ENCODE measurements at places on chromosomes 1 and 21.

DNA sequence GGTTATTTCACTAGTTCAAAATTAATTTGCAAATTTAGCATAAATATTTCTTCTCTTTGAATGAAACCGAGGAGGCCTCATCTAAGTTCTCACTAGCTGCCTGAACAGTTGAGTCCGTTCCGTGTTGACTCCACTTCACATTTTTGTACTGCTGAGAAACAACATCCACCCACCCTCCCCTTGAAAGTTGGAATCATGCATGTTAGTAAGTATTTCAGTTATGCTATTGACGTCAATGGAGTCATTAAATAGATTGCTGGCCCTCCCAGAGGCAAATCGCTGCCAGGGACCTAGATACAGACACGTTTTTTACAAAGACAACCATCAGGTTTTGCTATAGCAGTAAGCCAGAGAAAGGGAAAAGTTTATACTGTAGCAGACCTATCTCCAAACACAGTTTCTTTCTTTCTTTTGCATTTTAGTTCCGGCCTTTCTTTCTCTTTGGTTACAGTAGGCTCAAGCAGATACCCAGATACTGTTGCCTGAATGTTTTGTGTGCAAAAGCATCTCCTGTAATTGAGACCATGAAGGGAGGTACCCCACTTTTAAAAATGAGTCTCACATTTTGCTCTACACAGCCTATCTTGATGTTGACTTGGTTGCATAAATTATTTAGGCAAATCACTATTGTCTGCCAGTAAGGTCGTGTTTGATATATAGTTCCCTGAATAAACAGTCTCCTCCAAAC is 262.6 kb upstream of the SGIP1 start:
- DNase-seq: no peak

GRCh38 chr1:15394258-15394690 is 15.4 kb upstream of the EFHD2 start:
- no peak for DNase-seq

DNA sequence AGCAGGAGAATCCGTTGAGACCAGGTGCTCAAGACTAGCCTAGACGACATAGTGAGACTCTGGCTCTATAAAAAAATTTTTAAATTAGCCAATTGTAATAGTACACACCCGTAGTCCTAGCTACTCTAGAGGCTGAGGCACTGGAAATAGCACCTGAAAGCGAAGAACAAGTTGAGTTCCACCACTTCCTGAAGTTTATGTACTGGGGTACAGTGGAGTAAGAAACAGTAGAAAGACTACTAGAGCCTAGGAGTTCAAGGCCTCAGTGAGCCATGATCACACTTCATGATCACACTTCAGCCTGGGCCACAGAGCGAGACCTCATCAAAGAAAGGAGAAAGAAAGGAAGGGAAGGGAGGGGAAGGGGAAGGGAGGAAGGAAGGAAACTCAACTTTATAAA is 19.8 kb downstream of the RSBN1 start:
- no peak for DNase-seq

GRCh38 chr1:154342132-154342531 is 16.8 kb downstream of the ATP8B2 start:
- DNase-seq: no peak

DNA sequence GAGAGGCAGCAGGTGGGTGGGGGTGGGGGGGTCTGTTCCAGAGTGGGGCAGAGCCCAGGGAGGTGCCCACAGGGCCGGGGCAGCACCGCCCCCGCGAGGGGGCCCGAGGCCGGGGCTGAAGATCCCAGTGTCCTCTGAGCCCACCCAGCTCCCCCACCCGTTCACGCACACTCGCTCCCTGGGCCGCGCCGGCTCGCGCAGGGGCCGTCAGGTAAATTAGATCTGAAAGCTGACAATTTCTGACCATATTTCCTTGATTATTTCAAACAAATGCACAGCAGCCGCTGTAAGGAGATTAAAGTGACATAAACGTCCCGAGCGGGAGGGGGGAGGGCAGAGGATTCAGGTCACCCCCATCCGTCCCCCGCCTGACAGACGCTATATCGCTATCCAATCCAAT is 118.0 kb downstream of the CASZ1 start:
- no peak for DNase-seq

DNA sequence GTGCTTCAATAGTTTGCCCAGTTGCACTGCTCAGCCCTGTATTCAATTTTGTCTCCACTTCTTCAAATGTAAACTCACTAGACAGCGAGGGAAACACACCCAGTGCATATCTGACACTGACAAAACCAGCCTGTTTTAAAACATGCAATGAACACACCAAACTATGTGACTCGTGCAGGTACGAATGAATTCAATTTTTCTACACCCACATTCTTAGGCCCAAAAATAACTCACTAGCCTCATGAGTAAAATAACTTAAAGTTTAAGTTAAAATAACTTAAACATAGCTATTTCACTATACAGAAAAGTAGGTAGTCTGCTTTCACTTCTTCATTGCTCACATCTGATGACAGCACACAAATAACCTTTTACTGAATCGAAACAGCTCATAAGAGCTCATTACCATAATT is 21.1 kb downstream of the TTC13 start:
- no peak for DNase-seq

DNA sequence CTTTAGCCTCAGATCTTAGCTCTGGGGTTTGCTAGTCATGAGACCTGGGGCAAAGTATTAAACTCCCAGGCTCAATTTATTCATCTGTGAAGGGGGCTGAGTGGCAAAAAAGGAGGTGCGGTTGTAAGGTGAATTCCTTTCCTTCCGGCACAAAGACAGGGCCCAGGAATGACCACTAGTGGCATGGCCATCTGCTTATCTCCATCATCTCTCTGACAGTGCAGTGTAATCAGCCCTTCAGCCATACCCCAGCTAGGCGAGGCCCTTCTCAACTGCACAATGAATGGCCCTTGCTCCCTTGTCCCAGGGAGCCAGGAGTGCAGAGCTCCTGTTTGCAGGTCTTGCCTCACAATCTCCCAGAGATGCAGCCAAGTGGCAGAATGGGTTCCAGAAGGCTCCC is 5.6 kb upstream of the SLC26A9 start:
- no peak for DNase-seq

GRCh38 chr1:245869847-245870246 is 637.2 kb downstream of the SMYD3 start:
- DNase-seq: no peak

DNA sequence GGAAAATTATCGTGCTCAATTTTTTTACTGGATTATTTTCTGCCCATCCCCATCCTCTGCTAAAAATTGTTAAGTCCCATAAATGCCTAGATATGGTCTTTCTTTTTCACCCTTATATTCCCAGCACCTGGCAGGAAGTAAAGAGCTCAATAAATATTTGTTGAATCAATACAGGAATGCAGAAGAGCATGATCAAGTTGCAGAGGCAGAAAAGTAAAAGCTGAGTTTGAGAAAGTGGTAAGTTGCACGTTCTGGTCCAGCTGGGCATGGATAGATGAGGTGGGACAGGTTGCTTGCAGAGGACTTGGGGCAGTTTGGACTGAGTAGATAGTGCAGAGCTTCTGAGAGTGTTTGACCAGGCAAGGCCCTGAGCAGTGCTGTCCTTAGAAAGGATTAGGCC is 40.1 kb downstream of the ZNF281 start:
- no peak for DNase-seq

DNA sequence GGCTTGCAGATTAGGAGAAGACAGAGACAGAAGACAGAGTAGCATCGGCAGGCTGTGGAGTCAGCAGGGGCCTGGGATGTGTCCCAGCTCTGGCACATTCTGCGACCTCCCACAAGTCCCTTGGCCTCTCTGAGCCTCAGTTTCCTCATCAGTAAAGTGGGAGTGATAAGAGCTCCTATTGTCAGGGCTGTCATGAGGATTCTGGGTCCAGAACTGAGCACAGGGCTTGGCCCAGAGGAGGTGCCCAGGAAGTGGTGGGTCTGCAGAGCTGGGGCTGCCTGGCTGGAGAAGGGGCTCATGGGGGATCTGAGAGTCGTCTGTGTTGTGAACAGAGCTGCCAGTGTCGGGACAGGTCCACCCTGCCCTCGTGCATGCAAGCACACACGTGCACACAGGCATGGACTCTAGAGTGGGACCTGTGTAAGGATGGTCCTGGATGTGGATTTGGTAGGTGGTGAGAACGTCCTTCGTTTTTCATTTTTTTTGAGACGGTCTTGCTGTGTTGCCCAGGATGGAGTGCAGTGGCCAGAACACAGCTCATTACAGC is 262.9 kb downstream of the PTPRU start:
- DNase-seq: no peak

- DNase-seq: no peak
Observed at GRCh38 chr1:19872190-19872589, 10.0 kb upstream of the OTUD3 start.

DNA sequence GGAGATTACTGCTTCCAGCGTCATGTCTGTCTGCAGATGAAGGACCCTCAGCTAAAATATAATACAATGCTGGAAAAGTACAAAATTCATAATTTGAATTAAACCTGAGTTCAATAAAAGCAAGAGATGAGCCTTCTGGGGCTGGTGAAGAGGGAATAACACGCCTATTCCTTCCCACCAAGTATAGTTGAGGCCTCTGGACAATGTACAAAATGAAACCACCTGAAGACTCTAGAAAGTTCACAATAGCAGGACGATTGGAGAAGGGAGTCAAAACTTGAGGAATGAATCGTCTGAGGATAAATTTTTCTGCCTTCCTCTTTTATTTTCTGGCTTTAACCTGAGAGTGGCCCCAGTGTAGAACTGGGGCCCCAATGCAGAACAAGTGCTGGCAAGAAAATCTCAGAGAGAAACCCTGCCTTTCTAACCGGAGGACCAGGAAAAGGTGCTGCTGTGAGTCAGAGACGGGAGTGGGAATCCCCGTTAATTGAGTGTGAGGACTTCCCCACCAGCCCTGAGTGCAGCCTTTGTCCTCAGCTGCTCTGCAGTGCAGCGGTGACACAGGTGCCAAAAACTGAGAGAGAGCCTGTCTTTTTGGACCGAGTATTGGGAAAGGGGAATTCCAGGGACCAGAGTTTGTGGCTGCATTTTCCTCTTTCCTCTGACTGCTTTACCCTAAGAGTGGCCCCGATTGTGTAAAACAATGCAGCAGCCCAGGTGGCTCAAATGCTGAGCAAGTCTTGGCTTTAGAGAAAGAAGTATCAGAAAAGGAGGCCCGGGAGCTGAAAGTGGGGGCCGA is 264.9 kb downstream of the DYRK1A start:
- DNase-seq: no peak

GRCh38 chr21:34018185-34018584 is 55.2 kb upstream of the MRPS6 start:
- DNase-seq: no peak

DNA sequence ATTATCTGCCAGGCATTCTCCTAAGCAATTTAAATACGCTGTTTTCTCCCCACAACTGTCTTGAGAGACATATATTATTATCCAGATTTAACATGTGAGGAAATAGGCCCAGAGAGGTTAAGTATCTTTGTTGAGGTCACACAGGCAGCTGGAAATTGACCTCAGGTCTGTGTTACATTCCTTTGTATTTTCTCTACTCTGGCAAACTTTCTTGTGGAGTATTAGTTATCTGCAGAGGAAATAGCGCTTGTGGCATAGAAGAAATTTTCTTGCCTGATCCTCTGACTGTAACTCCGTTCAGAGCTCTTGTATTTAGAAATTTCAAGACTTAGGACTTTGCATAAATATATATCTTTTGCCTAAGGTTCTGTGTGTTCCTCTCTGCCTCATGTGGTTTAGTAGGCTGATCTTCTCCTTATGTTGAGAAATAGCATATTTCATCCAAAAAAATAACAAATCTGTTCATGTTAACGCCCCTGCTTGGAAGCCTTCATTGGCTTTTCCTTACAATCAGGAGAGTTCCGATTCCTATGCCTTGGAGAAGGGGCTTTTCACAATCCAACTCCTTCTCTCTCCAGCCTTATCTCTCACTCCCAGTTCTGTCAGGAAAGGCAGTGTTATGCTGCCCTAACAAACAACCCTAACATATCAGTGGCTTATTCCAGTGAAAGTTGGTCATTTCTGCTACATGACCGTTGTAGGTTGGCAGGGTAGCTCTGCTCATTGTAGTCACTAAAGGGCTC is 2.5 kb upstream of the JUN start:
- no peak for DNase-seq

GRCh38 chr1:234715252-234716014 is 105.5 kb upstream of the IRF2BP2 start:
- DNase-seq: no peak

GRCh38 chr1:53587252-53587988 is 128.2 kb downstream of the DMRTB1 start:
- no peak for DNase-seq

- DNase-seq: no peak
Observed at GRCh38 chr1:156152628-156153027, 757 bp upstream of the SEMA4A start.

GRCh38 chr1:156101880-156102279 is 12.6 kb upstream of the LMNA start:
- DNase-seq: no peak

- DNase-seq: no peak
Observed at GRCh38 chr1:109931189-109931731, 20.6 kb downstream of the CSF1 start.

DNA sequence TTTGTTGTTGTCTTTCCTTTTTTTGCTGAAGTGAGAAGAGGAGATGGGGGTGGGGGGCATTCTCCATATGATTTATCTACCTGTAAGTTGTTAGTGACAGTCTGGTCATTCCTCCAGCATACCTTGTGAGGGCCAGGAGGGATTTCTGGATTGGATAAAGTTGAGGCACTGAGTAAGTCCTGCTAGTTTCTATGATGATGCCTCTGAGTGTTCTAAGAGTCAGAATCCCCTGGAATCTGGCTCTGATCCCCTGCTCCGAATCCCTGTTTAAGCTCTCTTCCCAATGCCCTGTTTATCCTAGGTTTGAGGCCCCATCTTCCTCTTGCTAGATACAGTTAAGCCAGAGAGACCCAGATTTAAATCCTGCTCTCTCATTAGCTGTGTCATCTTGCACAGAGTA is 83.2 kb upstream of the HOOK1 start:
- no peak for DNase-seq

DNA sequence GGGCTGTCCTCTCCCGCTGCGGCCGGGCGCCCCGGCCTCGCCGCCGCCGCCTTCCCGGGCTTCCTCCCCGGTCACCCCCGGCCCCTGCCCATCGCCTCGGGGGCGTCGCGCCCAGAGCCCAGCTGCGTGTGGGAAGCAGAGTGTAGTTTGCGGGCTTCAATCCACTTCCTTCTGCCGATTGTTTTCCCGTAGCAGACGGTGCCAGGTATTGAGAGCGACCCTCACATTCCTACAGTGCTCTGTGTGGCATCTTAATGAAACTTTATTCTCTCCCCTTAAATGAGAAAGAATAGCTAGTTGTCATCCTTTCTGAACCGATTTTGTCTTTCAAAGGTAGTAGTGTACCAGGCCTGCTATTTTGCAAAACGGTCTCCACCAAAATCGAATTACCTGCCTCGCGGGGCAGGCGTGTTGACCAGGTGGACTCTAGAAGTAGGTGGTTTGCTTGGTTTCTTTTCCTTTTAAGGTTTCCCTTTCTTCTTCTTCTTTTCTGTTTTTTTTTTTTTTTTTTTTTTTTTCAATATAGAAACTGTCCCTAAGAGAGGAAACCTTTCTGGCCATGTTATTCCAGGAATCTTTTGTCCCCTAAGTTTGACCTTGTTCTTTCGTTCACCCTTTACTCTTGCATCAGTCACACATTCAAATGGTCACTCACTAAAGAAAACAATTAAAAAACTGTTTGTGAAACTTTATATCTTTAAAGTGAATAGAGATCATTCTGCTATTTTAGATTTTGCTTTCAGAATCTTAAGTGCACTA is 881 bp downstream of the USP25 start:
- no peak for DNase-seq
